ENCODE measurements at places on chromosomes 11 and 22. TPM values are rescaled to one million over a fixed set of nuclear protein-coding genes. Genes with fewer than 3 reads are reported as not detected.

- H3K27ac ChIP-seq = no peak overlapping the region
- H3K27me3 ChIP-seq = no peaks in the 10 kb centered on the region
- peaks cover 29% of the 10 kb centered on the region for H3K36me3 ChIP-seq
- no peak for DNase-seq
- H3K4me3 ChIP-seq = no peak overlapping the region
- H3K4me1 ChIP-seq = peaks cover 5% of the 10 kb centered on the region
Observed at GRCh38 chr11:65275906-65276305, 14.1 kb downstream of the POLA2 start.

The PANX3 gene
- polyA plus RNA-seq = not detected

DNA sequence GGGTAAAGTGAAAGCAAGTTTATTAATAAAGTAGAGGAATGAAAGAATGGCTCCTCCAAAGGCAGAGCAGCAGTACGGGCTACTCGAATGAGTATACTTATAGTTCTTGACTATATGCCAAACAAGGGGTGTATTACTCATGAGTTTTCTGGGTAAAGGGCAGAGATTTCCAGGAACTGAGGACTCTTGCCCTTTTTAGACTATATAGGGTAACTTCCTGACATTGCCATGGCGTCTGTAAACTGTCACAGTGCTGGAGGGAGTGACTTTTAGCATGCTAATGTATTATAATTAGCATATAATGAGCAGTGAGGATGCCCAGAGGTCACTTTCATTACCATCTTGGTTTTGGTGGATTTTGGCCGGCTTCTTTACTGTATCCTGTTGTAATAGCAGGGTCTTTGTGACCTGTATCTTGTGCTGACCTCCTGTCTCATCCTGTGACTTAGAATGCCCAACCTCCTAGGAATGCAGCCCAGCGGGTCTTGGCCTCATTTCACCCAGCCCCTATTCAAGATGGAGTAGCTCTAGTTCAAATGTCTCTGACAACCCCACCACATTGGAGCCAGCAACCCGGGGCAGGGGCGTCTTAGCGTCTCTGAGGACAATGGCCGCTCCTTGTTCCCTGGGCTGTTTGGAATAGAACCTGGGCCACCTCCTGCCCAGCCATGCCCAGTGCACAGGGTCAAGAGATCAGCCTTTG, 34.9 kb upstream of the CD82 start:
- DNase-seq = no peak
- no peaks in the 10 kb centered on the region for H3K36me3 ChIP-seq
- peaks cover 4% of the 10 kb centered on the region for H3K4me1 ChIP-seq
- H3K4me3 ChIP-seq = no peak overlapping the region

The PRODH gene
- not detected for polyA plus RNA-seq

The FGF4 gene
- not detected for polyA plus RNA-seq

DNA sequence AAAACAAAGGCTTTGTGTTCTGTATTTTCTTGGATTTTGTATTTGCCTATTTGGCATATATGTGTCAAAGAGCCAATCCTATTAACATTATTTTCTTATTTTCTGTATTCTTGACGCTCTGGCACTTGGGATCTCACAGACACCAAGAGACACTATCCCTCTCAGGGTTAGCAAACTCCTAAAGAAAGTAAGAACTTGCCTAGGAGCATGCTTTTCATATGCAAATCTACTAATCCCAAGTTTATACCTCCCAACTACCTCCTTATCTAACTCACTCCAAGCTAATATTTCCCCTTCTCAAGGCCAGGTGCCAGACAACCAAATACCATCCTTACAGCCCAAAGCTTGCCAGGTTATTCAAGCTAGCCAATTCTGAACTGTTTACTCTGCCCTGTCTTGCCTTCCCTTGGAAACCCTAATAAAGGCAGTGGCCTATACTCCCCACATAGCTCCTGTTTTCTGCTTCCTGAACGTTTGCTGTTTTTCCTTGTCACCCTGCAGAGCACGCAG, 455.4 kb upstream of the ANO3 start:
- H3K27ac ChIP-seq = no peak overlapping the region
- no peaks in the 10 kb centered on the region for H3K36me3 ChIP-seq

DNA sequence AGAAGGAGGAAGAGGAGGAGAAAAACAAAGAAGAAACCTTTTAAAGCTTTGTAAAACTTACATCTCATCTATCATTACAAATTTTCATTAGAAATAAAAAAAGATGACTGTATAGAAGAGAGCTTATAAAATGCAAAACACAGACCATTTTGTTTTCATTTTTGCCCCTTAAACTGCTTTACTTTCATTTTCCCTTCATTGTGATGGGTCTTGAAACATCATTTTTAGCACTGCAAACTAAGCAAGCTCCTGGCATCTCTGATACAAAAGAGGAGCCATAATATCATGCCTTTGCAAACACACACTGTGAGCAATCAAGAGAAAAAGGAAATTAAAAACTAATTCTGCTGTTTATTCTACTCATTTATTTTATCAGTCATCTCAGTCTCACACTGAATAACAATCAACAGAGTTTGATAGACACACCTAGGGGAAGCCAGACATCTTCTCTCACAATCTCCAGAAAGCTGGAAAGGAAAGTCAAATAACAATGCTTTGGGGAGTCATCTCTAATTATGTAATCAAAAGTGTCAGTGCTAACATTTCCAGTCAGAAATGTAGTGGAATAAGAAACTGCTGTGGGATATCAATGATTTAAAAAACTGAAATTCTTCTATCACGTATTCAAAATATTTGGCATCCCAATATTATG, 467.7 kb upstream of the FAT3 start:
- no peaks in the 10 kb centered on the region for H3K36me3 ChIP-seq
- DNase-seq = no peak
